ENCODE measurements at places on chromosomes 12 and 14.

DNA sequence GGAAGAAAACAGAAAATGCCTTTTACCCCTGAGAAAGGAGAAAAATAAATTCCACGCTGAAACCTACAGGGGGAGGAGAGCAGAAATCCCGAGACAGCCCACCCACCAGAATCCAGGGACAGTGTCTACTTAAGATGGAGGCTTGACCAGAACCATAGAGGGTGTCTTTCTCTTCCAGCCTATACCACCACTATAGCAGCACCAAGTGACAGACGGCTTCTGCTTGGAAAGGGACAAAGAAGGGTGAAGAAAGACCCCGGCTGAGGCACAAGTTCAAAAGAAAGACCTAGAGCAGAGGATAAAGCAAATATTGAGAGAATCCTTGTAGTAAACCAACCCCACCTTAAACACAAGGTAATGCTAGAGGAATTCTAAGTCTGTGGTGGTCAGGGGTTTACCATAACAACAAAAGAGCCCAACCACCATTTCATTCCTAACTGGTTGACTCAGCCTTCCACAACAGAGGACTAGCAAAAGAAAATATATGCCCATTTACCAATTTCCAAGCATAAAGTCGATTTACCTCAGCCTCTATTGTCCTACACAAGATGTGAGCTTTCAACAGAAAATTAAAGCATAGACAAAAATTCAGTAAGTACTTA lies 105.3 kb upstream of the FOXG1 start:
- DNase-seq: no peak

DNA sequence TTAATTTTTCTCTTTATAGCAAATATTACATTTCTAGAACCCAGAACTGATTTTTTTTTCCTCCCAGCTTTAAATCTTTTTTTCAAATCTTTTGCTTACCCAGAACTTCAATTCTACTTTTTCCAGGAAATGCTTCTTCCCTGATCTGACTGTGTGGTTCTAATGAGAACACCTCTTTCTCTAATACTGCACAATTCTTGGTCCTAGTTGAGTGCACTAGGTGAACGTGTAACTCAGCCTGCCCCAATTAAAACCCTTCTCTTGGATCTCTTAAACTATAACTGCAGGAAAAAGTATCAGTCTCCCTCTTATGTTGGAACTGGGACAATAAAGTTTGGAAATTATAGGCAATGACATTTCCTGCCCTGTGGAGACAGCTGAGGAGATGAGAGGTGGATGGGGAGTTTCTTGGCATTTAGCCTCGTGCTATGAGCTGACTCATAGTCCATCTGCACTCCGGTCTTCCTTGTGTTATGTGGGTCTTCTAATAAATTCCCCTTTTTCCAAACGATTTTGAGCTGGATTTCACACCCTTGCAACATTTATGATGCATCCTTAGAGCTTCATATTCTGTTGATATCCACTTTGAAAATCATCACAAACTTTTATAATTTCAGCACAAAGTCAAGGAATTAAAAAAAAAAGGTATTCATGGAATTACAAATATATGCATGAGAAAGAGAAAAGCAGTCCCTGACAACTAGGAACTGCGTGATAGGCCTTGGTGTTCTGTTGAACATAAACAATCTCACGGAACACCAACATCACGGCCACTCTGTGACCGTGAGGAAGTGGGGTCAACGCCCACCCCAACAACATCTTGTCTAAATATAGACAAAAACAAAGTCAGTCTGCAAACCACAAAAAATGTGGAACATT lies 52.4 kb downstream of the BRMS1L start:
- DNase-seq: no peak

DNA sequence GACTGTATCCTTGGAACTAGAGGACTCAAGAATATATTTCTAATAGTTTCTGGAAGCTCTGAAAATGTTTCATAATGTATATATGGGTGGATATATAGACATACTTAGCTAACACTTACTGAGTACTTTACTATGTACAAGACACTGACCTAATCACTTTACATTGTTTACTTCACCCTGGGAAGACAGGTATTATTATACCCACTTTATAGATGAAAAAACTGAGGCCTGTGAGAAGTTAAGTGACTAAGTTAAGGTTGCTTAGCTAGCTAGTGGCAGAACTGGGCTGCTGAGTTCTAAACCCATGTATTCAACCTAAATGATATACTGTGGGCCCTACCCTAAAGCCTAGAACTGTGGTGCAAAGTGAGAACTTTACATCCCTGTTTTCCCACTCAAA lies 79.1 kb upstream of the SSTR1 start:
- DNase-seq: no peak

GRCh38 chr14:94505641-94506040 lies 3.6 kb downstream of the SERPINA12 start:
- no peak for DNase-seq

DNA sequence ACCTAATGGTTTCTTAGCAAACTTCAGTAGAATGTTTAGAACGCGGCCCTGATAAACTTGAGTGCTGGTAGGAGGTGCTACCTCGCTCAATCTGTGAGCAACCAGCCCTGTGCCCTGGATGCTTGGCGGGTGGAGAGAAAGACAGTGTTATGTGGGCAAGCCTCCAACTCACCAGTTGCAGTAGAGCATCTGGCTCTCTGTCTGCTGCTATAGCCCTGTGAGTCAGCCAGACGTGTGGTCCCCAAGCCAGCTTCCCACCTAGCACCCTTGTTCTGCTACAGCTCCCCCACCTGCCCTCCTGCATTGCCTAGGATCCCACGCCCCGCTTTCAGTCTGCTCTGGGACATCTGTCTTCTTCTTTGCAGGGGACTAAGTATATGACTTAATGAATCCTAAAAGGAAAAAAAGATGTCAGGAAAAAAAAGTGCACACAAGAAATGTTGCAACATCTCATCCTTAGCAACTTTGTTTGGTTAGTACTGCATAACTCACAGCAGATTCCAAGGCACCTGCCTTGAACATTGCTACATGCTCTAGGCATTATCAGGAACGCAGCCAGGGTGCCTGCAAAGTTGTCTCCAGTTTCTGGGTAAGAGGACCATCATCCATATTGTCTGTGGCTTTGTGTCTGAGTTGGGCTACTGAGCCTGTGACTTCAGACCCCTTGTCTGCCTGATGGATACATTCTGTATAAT lies 13.6 kb downstream of the SNRNP35 start:
- DNase-seq: no peak

GRCh38 chr12:43402436-43402835 lies 149.6 kb downstream of the ADAMTS20 start:
- DNase-seq: no peak

DNA sequence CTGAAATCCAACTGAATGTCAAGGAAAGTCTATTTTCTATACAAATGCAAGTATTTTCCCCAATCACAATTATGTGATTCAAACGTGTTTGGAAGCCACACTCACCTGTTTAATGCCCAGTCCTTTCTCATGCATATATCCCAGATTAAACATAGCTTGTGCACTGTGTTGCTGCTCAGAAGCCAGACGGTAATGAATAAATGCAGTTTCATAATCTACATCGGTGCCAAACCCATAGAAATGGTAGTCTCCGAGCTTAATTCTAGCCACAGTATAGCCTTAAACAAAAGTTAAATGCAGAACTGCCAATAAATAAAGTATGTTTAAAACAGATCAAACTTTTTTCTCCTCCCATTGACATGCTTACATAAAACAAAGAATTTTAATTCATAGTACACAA lies 49.5 kb downstream of the SEL1L start:
- no peak for DNase-seq

GRCh38 chr14:50717811-50718210 lies 49.7 kb upstream of the SAV1 start:
- no peak for DNase-seq

DNA sequence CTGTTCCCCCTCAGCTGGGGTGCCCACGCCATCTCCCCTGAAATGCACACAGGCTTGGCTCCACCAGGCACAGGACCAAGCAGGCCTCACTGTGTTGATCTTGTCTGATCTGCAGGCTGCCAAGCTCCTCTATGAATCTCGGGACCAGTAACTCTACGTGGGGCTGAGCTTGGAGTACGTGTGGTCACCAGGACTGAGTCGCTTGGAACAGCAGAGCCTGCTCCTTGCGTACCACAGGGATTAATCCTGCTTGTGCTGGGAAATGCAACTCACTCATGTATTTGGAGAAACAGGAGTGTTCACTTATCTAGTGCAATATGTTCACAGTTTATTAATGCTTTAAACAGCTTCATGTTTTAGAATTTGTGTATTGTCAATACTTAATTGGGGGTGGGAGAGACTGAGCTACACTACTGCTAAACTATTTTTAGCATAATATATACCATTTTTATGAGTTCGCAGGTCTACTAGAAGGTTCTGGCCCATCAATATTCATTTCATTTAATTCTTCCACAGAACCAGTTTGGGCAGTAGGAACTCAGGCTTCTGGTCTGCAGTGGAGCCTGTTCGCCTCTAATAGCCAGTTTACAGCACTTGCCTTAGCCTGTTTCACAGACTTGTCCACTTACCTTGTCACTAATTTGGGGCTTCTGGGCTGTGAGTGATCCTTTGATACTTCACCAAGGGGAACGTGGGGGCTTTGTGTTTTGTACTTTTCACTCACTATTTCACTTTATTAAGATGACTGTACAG lies 17.4 kb downstream of the ZFYVE21 start:
- DNase-seq: no peak

DNA sequence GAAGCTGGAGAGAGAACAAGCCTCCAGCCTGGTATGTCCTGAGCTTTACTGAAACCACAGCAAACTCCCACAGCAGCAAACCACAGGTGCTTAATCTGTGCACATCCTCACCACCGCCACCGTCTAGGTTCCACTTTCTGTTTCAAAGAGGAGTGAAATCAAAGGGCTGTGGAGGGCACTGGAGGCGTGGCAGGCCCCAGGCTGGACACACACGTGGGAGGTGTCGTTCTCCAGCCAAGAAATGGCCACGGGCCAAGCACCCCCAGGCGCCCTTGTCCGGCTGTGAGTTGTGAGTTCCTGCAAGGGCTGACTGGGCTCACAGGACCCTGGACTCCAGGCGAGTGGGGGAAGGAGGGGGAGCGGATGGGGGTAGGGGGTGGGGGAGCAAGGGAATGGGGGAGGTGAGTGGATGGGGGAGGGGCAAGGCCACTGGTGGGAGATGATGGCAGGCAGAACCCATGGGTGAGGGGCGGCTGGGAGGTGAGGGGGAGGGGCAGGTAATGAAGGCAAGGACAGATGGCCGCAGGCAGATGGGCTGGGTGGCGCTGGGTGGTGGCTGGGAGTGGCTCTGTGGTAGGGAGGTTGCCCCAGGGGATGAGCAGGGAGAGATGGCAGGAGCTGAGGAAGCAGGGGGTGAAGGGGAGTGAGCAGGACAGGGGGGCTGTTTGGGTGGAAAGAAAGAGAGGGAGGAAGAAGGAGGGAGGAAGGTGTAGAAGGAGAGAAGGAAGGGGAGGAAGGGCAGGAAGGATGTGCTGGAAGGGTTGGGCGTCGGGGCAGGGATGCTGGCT lies 86.7 kb downstream of the NCOR2 start:
- no peak for DNase-seq

GRCh38 chr12:83335748-83336147 lies 649.0 kb downstream of the TMTC2 start:
- no peak for DNase-seq

DNA sequence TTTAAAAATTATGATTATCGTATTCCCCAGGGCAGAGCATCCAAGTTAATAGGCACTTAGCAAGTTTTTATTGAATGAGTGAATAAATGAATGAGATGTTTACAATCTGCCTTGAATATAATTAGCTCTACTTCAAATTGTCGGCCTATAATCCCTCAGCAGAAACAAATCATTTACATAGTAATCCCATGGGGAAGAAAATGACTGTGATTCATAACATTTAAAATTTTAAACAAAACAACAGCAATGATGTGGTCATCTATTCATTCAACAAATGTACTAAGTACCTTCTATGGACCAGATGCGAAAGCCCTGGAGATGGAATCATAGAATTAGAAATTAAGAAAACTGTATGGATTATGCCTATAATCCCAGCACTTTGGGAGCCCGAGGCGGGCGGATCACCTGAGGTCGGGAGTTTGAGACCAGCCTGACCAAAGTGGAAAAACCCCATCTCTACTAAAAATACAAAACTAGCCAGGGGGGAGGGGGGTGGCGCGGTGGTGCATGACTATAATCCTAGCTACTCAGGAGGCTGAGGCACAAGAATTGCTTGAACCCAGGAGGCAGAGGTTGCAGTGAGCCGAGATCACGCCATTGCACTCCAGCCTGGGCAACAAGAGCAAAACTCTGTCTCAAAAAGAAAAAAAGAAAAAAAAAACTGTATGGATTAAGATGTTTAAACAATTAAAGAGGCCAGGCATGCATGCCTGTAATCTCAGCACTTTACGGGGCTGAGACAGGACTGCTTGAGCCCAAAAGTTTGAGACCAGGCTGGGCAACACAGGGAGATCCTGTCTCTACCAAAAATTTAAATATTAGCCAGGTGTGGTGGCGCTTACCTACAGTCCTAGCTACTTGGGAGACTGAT lies 17.7 kb upstream of the MDM2 start:
- DNase-seq: no peak

DNA sequence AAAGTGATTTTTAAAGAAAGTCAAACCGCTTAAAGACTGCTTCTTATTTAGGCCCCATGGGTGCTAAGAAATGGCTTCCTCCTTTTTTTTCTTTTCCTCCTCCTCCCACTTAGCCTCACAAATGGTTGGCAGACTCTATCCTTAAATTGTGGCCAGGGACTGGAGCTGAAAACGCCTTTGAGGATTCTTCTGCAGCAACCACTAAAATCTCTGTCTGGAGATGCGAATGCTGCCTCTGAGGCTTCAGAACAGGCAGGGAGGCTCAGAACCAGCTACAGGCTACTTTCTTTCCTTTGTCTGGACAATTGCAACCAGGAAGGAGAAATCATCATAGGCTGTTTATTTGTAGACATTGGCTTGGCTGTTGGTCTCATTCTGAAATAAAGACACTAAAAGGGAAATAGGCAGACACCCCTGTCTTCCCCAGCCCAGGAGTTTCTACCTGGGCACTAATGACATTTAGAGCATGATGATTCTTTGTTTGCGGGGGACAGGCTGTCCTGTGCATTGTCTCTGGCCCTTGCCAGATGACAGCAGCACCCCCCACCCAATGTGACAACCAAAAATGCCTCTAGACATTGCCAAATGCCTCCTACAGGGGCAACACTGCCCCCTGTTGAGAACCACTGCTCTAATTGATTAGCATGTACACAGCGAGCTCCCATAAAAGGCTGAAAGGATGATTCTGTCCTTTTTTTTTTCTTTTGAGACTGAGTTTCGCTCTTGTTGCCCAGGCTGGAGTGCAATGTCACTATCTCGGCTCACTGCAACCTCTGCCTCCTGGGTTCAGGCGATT lies 50.3 kb downstream of the MAP1LC3B2 start:
- DNase-seq: no peak

GRCh38 chr14:31969699-31970240 lies 107.3 kb upstream of the ARHGAP5 start:
- DNase-seq: no peak

- no peak for DNase-seq
Observed at GRCh38 chr14:61225344-61225743, 55.8 kb downstream of the TMEM30B start.

GRCh38 chr14:71332476-71332875 lies 425.2 kb downstream of the PCNX1 start:
- no peak for DNase-seq

DNA sequence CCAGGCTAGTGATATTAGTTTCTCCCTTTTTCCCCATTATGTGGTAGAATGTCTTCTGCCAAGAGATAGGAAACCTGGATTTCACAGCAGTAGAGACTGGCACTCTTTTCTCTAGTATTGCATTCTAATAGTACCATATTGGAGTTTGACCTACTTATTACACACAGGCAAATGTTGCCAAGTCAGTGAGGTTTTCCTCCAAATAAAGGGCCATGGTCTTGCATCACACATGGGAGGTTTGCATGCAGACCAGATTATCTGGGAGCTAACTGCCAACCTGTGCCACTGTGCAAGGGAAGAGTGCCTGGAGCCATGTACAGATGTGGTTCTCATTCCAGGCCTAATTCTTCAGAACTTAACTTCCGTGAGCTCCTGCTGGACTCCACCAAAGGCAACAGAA lies 113.3 kb downstream of the ANO6 start:
- DNase-seq: no peak
